Cardiac muscle cell (in vitro differentiated cells and primary cell): ENCODE measurements at places on chromosomes 7 and 10.

DNA sequence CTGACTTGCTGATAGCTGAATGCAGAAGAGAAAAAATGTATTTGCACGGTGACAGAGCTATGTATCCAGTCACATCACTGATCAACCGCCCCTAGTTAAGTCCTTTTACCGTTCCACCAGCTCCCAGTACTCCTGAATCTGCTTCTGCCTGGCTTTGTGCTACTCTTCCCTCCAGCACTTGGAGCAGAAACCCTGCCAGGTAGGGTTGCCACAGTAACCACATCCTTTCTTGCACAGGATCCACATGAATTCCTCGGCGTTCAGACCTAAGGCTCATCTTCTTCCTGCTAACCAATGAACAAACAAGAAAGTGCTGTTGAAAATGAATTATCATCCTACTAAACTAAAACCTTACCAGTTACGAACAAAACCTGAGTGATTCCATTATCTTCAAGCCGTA lies 52.0 kb upstream of the KCTD7 start:
- DNase-seq, result no peak

DNA sequence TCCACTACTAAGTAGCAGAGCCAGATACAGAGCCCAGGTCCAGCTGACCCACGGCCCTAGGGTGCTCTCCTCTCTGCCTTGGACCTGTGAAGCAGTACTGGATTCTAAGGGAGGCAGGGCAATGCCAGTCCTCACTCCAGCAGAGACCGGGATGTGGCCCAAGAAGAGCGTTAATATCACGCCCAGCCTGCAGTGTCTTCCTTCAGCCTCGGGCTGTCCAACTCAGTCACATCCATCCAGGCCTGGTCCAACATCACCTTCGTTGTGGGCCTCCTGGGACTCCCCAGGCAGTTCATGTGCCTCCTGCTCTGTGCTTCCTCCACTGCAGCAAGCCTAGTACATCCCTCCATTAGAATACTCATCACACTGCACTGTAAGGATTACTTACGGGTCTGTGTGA lies 114.5 kb downstream of the GRID1 start:
- DNase-seq, result no peak

- DNase-seq, result no peak
These were observed 550.0 kb downstream of the TNS3 start for GRCh38 chr7:47031786-47032535.

GRCh38 chr7:2884161-2884560 lies 40.1 kb upstream of the GNA12 start:
- no peak for DNase-seq

DNA sequence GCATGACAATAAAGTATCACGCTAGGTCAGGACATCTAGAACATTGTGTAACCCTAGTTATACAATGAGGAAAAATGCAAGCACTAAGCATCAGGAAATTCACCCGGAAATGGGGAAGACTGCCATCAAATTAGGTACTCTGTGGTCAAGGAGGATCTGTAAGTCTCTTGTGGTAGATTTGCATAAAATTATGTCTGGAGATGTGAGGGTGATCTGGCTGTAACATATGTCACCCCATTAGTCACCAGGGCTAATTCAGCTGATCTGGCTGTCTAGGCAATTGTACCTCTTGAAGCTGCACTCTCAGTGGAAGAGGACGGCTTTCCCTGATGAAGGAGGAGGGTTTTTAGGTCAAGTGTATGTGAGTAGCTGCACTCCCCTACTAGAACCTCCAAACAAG lies 14.8 kb downstream of the AKR1D1 start:
- no peak for DNase-seq

- DNase-seq, result no peak
These were observed 28.9 kb downstream of the ADD3 start for GRCh38 chr10:110036640-110037039.

DNA sequence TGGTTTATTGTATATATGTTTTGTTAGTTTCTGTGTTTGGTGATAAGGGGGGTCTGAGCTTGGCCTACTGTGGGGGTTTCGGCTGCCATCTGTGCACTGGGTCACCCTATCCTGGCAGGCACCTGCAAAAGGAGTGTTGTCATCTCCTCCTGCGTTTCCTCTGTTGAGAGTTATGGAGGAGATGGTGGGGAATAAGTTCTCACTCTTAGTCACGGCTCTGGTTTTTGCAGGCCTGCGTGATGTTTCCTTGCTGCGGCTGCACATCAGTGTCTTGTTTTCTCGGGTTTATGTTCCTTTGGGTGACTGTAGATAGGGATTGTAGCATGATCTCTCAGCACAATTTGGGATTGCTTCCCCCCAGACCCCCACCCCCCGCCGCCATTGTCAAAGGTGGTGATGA lies 36.8 kb downstream of the CCM2 start:
- DNase-seq, result no peak

DNA sequence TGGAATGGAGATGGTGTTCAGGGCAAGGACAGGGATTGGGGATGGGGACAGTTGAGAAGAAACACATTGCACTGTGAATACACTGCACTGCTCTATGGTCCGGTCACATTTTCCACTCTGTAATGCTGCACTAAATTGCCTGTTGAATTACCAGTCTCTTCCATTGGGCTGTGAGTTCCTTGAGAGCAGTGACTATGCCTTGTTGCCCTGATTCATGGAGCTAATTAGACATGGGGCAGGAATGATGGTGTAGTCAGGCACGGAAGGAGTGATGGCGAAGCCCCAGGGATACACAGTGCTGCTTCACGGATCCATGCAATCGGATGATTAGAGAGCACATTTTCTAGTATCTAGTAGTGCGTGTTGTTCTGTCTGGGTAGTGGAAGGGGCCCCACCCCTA lies 25.4 kb upstream of the GPAM start:
- DNase-seq, result no peak

DNA sequence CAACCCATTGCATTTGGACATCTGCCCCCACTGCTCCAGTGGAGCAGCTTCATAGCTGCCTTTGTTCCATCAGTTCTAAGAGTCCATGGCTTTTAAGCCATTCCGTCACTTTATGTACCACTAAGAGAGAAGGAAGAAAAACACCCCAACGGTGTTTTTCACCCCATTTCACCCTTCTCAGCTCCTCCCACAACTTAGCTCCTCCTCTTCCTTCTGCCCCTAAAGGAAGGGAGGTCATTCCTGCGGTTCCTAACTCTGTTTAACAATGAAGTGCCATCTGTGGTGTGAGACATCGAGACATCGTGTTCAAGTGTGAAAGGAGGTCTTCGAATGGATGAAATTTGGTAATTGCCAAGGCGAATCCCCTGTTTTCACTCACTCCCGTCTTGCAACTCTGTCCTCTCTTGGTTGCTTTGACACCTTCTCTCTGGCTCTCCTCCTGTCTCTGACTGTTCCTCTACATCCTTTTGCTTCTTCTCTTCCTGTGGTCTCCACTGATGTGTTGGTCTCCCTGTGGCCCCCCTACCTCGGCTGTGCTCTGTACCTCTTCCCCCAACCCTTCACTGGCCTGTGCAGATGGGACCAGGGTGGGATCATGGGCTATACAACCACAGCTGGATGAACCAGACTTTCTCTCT lies 23.0 kb downstream of the SMKR1 start:
- no peak for DNase-seq

DNA sequence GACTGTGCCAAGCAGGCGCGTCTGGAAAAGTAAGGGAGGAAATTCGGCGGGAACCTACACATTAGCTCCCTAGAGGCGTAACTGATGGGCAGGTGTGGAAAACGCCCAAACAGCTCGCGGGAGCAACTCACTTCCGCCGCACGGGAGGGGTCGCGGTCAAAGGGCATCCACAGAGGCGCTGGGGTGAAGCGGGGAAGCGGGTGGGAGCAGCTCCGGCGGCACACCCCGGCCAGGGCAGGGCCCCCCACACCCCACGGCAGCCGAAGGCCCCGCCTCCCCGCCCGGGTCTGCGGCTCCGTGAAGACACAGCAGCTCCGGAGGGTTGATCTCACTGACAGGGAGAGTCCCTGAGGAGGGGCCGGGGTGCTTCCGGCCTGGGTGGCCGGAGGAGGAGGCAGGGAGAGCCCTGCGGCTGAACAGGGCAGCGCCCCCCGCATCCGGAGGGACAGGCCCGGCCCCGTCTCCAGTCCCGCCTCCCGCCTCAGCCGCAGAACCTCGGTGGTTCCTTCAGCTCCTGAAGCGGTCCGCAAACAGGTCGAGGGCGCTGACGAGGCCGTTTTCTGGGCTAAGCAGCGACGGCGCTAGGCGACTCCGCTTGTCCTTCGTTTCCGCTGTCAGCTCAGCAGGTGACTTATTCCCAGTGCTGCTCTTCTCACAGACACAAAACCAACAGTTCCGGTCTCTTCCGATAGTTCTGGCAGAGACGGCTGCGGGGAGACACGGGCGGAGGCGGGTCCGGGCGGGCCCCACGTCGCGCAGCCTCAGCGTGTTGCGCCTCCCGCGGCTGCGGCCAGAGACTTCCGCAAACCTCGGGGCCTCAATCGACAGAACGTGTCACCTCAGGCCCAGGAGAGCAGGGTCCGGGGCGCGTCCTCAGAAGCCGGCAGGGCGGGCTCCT lies 276.1 kb downstream of the DNAJB6 start:
- DNase-seq, result no peak

DNA sequence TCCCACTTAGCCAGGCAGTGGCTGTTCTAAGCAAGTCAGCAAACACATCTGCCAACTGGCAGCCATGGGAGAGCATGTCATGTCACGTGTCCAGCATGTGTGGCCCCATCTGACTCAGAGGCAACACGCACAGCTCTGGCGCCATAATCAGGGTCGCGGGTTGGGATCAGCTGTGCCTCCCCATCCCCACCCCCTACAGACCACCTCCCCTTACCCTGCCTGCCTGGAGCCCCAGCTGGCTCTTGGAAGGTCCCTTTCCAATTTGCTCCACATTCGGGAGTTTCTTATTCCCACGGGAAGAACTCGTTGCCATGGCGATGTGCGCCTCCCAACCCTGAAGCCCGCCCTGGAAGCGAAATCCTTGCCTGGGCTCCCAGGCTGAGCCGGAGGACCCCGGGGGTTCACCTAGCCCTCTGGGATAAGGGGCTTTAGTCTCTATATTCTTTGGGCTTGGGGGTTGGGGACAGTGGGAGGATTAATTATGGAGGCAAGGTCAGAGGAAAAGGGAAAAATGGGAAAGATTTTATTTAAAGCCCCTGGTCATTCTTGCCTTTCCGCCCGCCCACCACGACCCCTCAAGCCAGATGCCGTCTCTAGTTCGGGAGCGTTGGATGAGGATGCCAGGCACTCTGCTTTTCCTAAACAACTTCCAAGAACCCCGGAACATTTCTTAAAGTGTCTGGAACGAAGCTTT lies 283.7 kb downstream of the ZEB1 start:
- DNase-seq, result peak; percentile 44

DNA sequence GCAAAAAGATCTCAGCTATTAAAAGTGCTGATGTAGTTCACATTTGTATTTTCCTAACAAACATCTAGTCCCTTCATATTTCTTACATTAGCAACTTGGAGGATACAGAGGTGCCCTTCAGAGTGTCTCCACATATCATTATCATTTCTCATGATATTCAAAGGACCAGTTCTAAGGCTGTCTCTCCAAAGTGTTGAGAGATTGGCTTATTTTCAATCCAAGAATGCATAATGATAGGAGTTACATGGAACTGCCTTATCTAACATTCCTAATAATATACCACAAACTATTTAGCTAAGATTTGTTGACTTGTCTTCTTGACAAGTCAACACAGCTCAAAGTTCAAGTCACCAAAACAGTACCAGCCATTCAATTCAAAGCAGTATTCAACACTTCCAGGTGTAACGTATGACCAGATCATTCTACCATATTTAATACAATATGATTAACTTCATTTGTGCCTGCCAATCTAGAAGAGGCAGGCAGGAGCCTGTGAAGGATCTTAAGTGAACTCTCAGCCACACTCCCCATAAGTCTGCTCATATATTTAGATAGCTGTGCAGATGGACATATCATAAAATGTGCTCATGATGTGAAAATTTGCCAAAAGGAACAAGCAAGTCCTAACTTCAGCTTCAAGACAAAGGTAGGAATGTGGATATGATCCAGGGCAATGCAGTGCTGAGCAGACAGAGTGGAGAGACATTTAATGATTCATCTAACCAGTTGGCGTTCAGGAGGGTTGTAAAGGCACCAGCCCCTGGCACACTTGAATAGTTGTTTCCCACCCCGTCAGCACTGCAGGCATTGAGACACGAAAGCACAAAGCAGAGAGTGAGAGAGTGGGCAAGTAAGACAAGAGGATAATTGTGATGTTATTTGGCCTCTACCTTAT lies 108.3 kb downstream of the MTERF1 start:
- peak; percentile 51 for DNase-seq

DNA sequence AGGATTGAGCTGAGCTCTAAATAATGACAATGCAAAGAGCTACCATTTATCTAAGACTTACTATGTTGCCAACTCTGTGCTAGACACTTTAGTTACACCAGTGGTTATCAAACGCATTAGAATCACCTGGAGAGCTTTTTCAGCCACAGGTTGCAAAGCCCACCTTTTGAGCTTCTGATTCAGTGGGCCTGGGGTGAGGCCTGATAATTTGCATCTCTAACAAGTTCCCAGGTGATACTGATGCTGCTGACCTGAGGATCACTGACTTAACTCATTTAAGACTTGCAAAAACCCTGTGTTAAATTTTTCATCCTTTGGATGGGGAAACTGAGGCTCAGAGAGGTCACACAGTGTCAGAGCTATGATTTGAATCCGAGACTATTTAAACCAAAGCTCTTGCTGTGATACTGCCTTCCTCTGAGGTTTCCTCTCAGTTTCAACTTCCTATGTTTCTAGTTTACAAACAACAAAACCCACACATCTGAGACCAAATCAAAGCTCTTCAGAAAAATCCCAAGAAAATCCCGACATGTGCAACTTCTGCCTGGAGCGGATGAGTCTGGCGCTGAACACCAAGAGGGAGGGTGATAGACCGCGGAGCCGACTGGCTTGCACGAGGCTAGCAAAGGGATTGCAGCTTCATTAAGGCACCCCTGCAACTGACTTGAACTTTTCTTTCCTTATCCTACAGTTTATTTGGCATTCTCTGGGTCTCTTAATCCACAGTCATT lies 124.9 kb downstream of the CYP26A1 start:
- DNase-seq, result peak; percentile 22

GRCh38 chr7:42495256-42495655 lies 258.2 kb upstream of the GLI3 start:
- DNase-seq, result no peak

DNA sequence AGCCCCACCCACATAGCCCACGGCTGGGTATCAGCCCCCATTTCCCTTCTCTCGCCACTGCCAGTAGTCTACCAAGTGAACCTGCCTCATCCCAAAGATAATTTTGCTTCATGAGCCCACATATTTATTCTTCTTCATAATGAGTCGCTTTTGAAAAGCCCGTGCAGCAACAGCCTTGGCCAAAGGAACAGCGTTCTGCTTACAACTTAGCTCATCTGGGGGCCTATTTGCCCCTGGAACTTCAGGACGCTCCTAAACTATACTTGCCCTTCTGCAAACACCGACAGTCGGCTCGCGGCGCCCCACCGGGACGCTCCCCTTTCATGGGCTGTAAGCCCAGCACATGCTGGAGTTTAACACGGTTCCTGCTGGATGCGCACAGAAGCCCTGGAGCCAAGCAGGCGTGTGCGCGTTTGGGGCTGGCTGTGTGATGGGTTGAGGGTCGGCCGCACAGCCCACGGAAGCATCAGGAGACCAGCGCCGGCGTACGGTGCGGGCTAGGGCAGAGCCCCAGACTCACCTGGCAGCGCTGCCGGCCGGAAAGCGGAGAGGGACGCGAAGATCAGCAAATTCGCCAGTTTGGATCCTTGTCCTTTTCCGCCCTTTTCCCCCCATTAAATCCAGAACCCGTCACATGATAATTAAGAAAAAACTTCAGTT lies 370 bp downstream of the TMEM60 start:
- DNase-seq, result no peak
